ENCODE measurements at places on chromosomes 3 and 15.

GRCh38 chr3:142998439-142998838 is 2.9 kb upstream of the U2SURP start:
- DNase-seq, result no peak

GRCh38 chr15:23416349-23417276 is 30.4 kb downstream of the GOLGA6L2 start:
- peak; percentile 62 for DNase-seq

DNA sequence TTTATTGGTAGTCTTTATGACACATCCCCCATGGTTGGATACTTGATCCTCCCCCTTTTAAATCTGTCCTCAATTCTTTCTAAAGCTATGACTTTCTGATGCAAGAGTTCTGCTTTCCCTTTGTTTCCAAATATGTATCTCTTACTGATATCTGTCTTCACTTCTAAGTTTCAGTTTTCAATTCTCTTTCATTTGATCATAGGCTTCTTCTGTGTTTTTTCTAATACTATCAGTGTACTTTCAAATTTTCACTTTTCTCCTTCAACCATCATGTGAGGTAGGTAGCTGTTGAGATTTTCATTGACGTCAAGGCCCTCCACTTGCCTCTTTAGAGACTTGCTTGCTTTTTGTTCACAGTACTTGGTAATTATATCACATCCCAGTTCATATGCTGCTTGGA is 436.5 kb downstream of the CNTN4 start:
- no peak for DNase-seq

- no peak for DNase-seq
Observed at GRCh38 chr15:89307046-89307587, 27.5 kb downstream of the POLG start.

DNA sequence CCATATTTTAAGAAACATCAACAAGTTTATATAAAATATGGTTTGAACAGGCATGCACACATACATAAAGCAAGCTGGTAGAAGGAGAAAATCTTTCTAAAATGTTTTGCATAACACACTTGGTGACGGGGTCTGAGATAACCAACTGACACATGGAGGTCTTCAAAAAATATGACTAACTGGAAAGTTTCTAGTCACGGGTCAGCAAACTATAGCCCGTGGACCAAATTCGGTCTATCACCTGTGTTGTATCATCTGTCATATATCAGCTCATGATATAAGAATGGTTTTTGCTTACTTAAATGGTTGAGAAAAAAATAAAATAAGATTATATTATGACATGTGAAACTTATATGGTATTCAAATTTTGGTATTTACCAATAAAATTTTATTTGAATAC is 465.1 kb downstream of the FOXP1 start:
- no peak for DNase-seq

Measured in transverse colon (tissue), 4 donors.